ENCODE measurements at places on chromosomes 5 and 9. TPM values are rescaled to one million over a fixed set of nuclear protein-coding genes. Genes with fewer than 3 reads are reported as not detected.

SOHLH1 gene
- total RNA-seq = not detected

SMIM15 gene
- total RNA-seq = 27.0 TPM

DCP2 gene
- total RNA-seq = 30.4 TPM

CANX gene
- 380 TPM for total RNA-seq

PTPN3 gene
- 8.5 TPM for total RNA-seq

IRX1 gene
- 0.12 TPM for total RNA-seq

Measured in cardiac ventricle fibroblast (primary cell).